Activated T-helper 1 cell treated with anti-CD3 and anti-CD28 coated beads, Interleukin-2, amount 50 U/mL, for 16 hours (primary cell): ENCODE measurements at places on chromosomes 7 and 10.

DNA sequence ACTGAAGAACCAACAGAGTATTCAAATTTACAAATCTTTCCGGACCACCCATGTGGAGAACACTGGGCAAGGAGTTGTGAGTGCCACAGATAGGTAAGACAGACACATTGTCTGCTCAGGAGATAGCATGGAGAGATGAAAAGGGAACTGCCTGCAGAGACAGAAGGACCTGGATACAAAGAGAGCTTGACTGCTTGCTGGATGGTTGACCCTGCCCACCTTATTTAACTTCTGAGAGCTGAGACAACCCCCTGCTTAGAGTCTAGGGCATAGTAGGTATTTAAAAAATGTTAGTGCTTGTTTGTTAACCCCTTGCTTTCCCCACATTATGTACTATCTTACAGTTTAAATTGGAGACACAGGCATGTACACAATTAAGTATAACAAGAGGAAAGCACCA is 314.1 kb downstream of the THSD7A start:
- no peak for DNase-seq

- no peak for DNase-seq
Observed at GRCh38 chr7:80967917-80968297, 49.1 kb upstream of the SEMA3C start.

DNA sequence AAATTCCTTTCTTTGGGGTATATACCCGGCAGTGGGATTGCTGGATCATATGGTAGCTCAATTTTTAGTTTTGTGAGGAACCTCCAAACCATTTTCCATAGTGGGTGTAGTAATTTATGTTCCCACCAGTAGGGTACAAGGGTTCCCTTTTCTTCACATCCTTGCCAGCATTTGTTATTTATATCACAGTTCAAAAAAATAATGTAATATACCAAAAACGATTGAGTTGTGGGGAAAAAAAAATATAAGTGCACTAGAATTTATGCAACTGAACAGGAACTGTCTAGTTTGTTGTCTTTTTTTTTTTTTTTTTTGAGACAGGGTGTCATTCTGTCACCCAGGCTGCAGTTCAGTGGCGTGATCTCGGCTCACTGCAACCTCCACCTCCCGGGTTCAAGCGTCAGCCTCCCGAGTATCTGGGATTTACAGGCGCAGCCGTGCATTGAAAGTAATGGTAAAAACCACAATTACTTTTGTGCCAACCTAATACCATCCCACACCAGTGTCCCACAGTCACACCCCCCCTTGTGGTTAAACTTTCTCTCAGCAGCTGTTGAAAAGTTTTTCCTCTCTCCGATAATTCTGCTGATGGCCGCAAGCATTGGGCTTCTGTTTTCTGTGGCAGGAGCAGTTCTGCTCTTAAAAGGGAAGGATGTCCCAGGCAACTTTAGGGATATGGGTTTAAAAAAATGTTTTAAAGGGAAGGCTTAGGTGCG is 6.8 kb upstream of the LAT2 start:
- DNase-seq, result no peak

DNA sequence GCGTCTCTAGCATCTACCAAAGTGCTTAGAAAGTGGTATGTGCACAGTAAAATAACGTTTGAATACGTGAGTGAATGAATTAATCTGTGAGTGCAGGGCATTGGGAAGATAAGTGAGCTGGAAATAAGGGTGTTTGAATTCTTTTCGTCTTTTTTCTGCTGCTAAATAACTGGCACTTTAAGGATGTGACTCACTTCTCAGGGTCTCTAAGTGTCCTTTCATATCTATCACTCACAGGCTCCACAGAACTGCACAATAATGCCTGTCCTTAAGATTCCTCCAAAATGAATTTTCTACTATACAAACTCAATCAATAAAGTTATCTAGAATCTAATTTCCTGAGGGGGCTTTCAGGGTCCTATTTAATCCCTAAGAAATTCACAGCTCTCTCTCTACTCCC is 3.2 kb upstream of the DGKB start:
- DNase-seq, result no peak

- no peak for DNase-seq
Observed at GRCh38 chr10:5640501-5640900, 25.9 kb downstream of the ASB13 start.

DNA sequence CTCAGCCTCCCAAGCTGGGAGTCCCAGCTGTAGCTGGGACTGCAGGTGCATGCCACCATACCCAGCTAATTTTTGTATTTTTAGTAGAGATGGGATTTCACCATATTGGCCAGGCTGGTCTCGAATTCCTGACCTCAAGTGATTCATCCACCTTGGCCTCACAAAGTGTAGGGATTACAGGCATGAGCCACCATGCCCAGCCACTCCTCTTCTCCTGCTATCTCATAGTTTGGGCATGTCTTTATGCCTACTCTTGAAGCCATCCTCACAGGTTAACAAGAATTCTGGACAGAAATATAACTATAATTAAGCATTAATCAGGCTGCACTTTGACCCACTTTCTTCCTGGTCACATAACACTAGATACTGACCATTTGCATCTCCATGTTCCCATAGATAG is 28.6 kb upstream of the C10orf67 start:
- no peak for DNase-seq

DNA sequence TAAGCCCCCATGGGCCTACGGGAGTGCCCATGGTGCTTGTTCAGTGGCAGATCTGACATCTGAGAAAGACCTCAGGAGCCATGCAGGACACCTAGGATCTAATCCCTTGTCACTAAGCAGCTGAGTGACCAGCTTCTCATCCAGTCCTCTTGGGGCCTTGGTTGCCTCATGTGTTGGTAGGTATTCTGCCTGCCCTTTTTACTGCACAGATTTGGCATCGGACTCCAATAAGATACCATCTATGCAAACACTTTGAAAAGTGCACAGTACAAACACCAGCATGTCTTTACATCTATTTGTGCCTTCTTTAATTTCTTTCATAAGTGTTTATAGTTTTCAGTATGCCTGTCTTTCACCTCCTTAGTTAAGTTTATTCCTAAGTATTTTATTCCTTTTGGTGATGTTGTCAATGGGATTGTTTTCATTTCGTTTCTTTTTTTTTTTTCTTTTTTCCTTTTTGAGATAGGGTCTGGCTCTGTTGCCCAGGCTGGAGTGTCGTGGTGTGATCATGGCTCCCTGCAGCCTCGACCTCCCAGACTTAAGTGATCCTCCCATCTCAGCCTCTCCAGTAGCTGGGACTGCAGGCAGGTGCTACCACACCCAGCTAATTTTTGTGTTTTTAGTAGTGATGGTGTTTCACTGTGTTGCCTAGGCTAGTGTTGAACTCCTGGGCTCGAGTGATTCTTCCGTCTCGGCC is 10.4 kb downstream of the STOX1 start:
- no peak for DNase-seq

- DNase-seq, result no peak
Observed at GRCh38 chr10:81847675-81848074, 27.3 kb upstream of the NRG3 start.

GRCh38 chr7:21806388-21806787 is 139.3 kb downstream of the CDCA7L start:
- no peak for DNase-seq

DNA sequence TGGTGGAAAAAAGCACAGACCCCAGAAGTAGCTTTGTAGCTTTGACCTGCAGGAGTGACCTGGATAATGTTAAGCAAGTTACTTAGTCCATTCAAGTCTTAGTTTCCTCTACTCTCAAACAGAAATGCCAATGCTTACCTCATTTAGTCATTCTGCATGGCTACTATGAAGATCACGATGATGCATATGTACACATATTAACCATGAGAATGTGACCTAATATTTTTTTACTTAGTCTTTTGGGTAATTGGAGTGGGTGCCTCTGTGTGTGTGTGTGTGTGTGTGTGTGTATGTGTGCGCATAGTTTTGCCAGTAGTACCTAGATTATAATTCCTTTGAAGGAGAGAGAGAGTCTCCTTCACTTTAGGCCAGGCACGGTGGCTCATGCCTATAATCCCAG is 95.8 kb downstream of the NRP1 start:
- no peak for DNase-seq

GRCh38 chr7:83248000-83248399 is 85.3 kb upstream of the PCLO start:
- DNase-seq, result no peak

DNA sequence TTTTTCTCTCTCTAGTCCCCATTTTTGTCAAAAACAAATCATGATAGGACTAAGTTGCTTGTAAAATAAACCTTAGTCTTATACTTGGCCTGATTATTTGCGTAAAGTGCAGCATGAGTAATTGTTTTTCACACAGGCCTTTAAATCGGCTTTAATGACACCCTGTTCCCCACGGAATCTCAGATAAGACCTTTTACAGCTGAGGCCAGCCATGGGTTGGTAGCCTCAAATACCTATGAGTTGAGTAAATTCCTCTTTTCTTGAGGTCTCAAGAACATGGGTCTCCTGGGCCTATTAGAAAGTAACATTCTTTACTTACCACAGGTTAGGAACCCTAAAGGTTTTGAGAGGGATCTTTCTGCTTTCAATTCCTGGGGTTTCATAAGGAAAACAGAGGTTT is 761.0 kb upstream of the PHF14 start:
- DNase-seq, result no peak

GRCh38 chr7:127726476-127726875 is 74.5 kb downstream of the SND1 start:
- DNase-seq, result no peak

- DNase-seq, result no peak
Observed at GRCh38 chr10:30432622-30433305, 1.2 kb upstream of the MAP3K8 start.

- no peak for DNase-seq
Observed at GRCh38 chr7:151895631-151896031, 18.7 kb upstream of the PRKAG2 start.

DNA sequence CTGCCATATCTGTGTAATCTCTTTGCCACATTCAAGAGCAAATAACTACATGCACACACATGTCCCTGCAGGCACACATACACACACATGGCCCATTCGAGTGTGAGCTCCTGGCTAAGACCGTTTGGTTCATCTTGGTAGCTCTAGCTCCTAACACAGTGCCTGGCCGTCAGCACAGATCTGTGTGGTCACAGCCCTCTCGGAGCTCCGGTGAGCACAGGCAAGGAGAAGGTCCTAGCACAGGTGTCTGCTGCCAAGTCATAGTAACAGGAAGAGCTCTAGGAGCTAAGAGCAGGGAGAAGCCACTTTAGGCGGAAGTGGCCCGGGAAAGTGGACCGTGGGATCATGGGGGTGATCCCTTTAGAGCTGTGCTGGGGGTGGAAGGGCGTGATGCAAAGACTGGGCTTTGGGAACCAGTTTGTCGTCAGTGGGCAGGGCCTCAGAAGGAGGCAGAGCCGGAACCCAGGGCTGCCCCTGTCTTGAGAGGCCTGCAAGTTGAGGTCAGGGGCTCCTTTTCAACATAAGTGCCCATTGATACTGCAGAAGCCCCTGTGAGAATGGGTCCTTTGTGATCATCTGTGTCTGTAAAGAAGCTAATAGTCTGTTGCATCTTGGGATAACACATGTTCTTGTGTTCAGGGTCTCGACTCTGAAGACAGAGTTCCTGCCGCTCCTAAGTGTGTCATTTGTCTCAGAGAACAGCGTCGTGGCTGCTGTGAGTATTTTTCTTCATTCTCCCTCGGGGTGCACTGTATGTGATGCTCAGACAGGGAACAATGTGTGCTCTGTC is 16.6 kb upstream of the ARPC1B start:
- DNase-seq, result no peak

GRCh38 chr7:91915401-91916050 is 25.1 kb upstream of the AKAP9 start:
- no peak for DNase-seq

- no peak for DNase-seq
Observed at GRCh38 chr10:21954132-21954531, 49.4 kb downstream of the DNAJC1 start.

DNA sequence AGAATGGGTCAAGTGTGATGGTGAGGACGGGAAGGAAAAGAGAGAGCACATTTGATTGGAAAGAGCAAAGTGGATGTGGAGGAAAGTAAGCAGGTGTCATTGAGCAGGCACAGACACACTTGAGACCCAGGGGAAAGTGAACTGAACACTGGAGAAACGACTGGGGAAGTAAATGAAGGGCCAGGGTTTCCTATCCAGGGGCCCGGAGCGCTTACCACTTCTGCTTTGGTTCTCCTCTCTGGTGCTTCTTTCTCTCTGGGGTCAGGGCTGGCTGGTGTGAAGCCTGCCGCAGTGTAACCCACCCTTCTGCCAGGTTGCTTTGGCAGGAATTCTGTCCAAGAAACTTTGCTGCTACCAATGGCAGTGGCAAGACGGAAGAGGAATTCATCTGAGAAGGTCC is 219.3 kb downstream of the SKAP2 start:
- DNase-seq, result no peak

DNA sequence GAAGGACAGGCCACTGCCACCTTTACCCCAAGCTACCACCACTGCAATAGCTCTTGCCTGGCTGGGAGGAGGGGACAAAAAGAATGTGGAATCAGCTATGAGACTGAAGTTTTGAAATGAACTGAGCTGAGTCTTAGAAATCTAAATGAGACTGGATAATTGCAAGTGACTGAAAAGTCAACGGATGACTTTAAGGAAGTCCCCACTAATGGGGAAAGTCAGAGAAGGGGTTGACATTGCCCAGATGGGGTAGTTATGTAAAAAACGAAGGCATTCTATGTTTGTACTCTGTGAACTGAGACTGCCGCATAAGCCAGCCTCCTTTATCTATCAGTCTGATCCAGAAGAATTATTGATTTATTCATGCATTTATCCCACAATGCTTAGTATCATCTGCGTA is 67.2 kb downstream of the RBM20 start:
- DNase-seq, result no peak

- DNase-seq, result no peak
Observed at GRCh38 chr10:102230861-102231356, 4.8 kb downstream of the ELOVL3 start.

GRCh38 chr10:106493751-106494150 is 670.8 kb downstream of the SORCS1 start:
- DNase-seq, result no peak

GRCh38 chr7:1752771-1753563 is 82.9 kb downstream of the ELFN1 start:
- DNase-seq, result no peak

DNA sequence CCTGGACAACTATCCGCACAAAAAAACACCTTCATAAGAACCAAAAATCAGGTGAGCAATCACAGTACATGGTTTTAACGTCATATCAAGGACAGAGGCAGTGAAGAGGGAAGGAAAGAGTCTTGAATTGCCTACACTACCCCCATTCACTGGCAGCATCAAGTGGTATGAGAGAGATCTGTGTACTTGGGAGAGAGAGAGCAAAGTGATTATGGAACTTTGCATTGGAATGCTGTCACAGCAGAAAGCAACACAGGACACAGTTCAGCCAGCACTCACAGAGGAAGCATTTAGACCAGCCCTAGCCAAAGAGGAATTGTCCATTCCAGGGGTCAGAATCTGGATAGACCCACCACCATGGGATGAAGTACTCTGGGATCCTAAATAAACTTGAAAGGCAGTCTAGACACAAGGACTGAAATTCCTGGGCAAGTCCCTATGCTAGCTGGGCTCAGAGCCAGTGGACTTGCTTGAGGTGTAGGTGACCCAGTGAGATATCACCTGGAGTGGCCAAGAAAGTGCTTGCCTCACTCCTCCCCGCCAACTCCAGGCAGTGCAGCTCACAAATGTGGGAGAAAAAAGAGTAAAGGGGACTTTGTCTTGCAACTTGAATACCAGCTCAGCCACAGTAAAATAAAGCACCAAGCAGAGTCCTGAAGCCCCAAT is 30.5 kb upstream of the SFTPD start:
- DNase-seq, result no peak
